Activated CD8-positive, alpha-beta T cell treated with anti-CD3 and anti-CD28 coated beads for 36 hours (primary cell): ENCODE measurements at places on chromosomes 11 and 22. TPM values are rescaled to one million over a fixed set of nuclear protein-coding genes. Genes with fewer than 3 reads are reported as not detected.

- H3K27ac ChIP-seq = no peak overlapping the region
- H3K4me1 ChIP-seq = peaks cover 7% of the 10 kb centered on the region
- H3K36me3 ChIP-seq = no peaks in the 10 kb centered on the region
- H3K4me3 ChIP-seq = no peak overlapping the region
- H3K27me3 ChIP-seq = no peaks in the 10 kb centered on the region
- no peak for DNase-seq
Measured at GRCh38 chr22:45291061-45291930, 6.5 kb downstream of the UPK3A start.

The TEX12 gene
- total RNA-seq = not detected

The PYGM gene
- 1.2 TPM for total RNA-seq

The C11orf42 gene
- total RNA-seq = not detected

The UPK2 gene
- total RNA-seq = 1.5 TPM

The PATE4 gene
- total RNA-seq = not detected
